Activated CD4-positive, alpha-beta T cell treated with anti-CD3 and anti-CD28 coated beads, Interleukin-2, amount 50 U/mL, for 24 hours (primary cell): ENCODE measurements at places on chromosomes 16 and 17.

- DNase-seq: no peak
Measured at GRCh38 chr16:83794860-83795554, 12.8 kb upstream of the HSBP1 start.

DNA sequence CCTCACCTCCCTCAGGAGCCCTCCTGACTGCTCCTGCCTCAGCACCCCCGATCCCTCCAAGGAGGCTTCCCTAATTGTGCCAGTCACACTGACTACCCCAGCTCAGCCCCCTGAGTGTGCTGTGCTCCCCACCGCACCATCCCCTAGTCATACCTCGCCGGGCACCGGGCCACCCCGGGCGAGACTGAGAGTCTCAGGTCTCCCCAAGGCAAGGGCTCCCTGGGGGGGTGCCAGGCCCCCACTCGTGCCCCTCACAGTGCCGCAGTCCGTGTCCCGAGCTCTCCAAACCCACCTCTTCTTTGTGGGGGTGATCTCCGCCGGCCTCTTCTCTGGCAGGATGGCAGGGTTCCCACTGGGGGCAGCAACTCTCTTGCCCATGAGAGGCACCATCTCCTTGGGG lies 3.2 kb downstream of the TRPV3 start:
- DNase-seq: no peak

DNA sequence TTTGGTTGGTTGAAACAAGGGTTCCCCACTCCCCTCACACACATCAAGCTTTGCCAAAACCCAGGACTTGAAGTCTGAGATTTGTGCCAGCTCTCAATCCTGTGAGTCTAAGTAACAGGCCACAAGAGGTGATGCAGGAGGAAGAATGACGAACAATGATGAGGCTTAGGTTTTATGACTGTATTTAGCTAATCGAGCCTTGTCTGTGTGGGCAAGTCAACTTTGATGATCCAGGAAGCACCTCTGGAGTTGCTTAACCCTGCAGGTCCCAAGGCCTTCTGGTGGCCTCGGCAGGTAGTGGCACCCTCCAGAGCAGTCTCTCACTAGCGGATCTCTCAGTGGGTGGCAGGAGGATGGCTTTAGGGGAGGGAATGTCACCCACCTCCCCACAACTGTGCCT lies 28.7 kb downstream of the CDK5RAP3 start:
- no peak for DNase-seq

- no peak for DNase-seq
Measured at GRCh38 chr17:21817791-21818364, 125.6 kb downstream of the KCNJ18 start.

GRCh38 chr17:44176671-44177501 lies 6.4 kb downstream of the ASB16 start:
- DNase-seq: no peak

- DNase-seq: no peak
Measured at GRCh38 chr16:85537795-85538401, 75.2 kb upstream of the GSE1 start.

GRCh38 chr16:88116121-88116520 lies 164.9 kb downstream of the BANP start:
- DNase-seq: no peak

GRCh38 chr17:61455324-61456060 lies 3.3 kb downstream of the TBX4 start:
- no peak for DNase-seq

DNA sequence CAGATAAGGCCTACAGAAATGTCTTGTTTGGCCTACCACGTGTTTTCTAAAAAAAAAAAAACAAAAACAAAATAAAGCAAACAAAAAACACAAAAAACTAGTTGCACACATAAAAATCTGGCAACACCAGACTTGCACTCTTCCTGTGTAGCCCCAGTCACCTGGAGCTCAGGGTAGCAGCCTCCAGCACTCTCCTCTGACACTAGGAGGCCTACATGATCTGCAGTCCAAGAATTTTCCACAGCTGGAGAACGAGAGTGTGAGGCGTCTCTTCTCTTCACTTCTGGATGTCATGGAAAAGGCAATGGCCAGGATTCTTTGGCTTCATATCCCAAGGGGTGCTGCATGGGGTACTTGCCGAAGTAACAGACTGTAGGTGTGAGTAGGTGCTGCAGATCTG lies 310.2 kb upstream of the SALL1 start:
- DNase-seq: no peak

DNA sequence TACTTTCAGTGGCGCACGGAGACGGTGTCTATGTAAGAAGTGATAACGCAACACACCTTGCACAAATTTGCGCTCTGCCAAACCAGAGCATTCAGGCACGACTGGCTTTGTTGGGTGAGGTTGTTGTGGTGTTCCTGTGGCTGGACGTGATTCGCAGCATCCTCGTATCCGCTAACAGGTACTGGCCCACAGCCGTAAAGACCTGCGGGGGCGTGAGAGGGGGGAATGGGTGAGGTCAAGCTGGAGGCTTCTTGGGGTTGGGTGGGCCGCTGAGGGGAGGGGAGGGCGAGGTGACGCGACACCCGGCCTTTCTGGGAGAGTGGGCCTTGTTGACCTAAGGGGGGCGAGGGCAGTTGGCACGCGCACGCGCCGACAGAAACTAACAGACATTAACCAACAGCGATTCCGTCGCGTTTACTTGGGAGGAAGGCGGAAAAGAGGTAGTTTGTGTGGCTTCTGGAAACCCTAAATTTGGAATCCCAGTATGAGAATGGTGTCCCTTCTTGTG lies 510.9 kb downstream of the KCNJ18 start:
- DNase-seq: no peak

GRCh38 chr17:35809855-35810461 lies 674 bp downstream of the TAF15 start:
- DNase-seq: no peak

DNA sequence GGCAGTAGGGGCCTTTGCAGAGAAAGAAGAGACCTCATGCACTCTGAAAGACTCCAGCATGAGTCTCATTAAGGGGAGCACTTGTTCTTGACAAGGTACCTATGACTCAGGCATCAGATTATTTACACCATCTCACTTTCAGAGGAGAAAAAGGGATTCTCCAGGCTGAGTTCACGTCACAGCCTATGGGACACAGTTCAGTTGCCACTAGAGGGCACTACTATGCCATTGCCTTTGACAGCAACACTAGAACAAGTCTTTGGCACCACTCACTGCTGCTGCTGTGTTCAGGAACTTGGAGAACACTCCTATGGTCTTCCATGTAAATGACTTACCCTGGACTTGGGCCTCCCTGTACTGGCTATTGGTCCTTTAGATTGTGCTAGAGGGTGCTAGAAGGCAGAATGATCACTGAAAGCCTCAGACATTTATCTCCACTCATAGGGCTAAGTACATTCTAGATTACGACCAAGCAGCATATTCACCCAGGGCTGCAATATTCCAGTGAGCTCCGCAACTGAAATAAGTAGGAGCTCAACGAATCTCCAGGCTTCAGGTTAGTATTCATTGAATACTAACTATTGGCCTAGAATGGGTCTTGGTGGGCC lies 225.1 kb upstream of the CA10 start:
- DNase-seq: no peak

DNA sequence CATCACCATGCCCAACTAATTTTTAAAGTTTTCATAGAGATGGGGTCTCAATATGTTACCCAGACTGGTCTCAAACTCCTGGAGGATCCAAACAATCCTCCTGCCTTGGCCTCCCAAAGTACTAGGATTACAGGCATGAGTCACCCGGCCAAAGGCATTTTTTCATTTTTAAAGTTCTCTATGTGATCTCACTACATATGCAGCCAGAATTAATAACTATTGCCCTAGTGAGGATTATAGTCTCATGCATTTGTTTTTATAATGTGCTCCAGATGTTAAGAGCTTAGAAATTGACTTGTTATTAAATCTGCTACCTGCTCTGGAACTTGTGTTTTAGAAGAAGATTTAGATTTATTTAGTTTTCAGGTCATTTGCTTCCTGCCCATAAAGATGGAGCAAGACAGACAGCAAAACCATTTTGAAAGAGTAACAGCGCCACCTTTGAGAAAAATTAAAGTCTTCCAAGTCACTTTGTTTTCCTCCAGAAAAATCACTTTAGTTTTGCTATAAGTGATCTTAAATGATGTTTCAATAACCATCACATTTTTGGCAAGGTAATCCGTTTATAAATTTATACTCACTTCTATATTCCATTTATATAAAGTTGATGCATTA lies 79.5 kb downstream of the CA4 start:
- DNase-seq: no peak

DNA sequence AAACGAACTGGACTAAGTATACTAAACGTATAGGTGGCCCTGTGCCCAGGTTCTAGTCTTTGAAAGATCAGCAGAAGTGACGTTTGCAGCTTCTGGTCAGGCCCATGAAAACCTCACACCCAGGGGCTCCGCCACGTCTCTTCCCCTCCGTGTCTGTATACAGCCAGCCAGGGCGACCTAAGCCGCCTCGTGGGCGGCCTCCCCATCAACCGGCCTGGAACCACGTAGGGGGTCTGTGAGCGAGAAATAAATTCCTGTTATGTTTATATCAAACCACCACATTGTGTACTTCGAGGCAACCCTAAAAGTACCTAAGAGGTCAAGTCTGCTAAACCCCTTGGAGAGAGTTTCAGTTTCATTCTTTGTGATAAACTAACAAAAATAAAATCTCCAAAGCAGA lies 6.8 kb downstream of the TK1 start:
- no peak for DNase-seq

- no peak for DNase-seq
Measured at GRCh38 chr16:75035410-75035968, 36.7 kb downstream of the ZNRF1 start.

DNA sequence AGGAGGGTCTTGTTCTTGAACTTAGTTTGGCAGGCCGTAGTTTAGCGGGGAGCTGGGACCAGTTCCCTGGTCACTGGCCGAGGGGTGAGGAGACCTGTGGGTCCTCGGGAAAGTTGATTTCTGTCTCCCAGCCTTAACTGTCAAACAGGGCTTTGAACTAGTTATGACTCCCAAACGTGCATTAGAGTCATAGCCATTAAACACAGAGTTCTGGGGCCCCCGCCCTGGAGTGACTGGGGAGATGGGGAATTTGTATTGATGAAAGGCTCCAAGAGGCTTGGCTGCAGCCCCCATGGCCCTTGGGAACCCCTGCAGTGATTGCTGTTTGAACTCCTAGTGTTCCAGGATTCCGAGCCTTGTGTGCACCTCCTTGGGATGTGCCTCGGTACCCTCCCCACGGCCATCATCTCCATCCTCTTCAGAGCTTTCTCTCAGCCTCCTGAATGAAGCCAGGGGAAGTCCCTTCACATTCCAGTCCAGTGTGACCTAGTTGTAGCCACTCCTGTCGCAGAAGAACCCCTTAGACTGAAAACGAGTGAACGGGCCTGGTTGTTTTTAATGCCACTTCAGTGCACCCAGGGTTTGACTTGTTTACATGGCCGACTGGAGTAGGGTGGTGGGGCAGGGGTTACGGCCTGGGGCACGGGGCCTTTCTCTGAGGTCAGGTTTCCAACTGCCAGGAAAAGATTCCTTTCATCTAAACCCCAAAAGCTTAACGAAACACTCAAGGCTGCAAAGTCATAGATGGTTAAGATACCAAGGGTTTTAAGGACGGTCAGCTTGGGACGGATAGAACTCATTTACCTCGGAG lies 1.4 kb downstream of the MPRIP start:
- no peak for DNase-seq

DNA sequence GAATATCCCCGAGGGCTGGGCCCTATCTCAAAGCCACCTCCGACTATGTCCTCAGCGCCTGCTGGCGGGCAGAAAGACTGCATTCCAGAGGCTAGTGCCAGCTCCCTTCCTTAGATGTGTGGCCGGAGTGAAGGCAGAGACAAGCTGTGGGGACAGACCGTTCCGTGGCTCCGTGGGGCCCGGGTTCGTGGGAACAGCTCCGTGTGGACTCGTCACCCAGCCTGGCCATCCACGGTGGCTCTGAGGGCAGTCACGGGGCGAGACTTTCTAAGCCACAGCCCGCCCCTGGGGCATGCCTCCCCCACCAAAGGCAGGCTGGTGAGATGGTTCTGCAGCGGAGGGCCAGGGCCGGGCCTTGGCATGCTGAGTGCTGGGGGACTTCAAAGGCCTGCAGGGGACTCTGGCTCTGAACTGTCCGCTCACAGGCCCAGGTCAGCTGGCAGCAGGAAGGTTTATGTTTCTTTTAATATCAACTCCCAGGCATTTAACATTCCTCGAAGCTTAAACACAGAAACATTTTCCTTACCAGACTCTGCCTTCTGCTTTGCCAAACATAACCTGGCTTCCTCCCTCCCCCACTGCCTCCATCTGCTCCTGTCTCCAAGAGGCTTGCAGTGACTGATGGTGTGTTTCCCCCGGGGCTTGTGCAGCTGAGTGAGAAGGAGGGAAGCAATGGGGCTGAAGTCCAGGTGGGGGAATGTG lies 50.4 kb downstream of the TIMM22 start:
- DNase-seq: no peak

GRCh38 chr17:22517716-22518115 lies 825.4 kb downstream of the KCNJ18 start:
- DNase-seq: no peak

- no peak for DNase-seq
Measured at GRCh38 chr16:19655242-19655777, 62.7 kb downstream of the KNOP1 start.

GRCh38 chr17:68288375-68288774 lies 2.6 kb downstream of the SLC16A6 start:
- no peak for DNase-seq

DNA sequence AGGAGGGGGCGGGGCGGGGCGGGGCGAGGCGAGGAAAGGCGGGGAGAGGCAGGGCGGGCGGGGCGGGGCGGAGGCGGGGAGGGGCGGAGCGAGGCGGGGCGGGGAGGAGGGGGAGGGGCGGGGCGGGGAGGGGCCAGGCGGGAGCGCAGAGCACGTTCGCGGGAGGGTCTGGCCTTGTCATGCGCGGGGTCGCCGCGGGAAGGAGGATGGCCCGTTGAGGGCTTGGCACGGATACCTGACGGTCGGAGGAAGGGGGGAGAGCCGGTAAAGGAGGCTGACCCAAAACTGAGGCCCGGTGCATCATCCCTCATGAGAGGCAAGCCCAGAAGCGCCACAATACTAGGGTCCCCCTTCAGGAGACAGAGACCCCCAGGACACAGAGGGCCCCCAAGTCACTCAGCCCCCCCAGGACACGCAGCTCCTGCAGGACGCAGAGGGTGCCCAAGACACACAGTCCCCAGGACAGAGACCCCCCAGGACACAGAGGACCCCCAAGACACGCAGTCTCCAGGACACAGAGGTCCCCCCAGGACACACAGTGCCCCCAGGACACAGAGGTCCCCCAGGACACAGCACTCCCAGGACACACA lies 593 bp upstream of the WDR45B start:
- DNase-seq: no peak
